Fibroblast of the conjunctiva (primary cell): ENCODE measurements at places on chromosomes 12 and 14.

DNA sequence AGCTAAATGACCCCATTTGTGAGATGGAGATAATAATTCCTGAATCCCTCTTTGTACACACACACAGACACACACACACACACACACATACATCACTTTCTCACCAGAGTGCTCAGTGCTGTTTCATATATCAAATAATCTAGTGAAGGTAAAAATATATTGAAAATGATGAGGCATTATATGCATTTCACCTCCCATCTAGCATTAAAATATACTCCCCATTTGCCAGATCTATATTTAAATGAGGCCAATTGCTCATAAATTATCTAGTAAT is 490.7 kb upstream of the FLRT2 start:
- DNase-seq, result no peak

GRCh38 chr12:121793440-121793837 is at the start of gene RHOF:
Gene RHOF (minus strand): TSS chr12:121793688. CDS start chr12:121793633, 55 bp downstream.
- no peak for DNase-seq

- no peak for DNase-seq
Measured at GRCh38 chr12:77160931-77161330, 95.6 kb upstream of the E2F7 start.

DNA sequence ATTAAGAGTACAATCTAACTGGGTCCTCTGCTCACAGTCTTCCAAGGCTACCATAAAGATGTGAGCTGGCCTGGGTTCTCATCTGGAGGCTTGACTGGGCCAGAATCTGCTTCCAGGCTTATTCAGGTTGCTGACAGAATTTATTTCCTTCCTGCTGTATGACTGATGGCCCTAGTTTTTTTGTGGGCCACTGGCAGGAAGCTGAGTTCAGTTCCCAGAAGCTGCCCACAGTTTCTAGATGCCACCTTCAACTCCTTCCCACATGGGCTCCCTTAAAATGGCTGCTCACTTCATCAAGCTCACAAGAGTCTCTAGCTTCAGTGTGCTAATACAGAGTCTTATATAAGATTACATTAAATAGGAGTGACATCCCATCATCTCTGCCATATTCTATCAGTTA is 121.7 kb upstream of the CAND1 start:
- DNase-seq, result no peak

DNA sequence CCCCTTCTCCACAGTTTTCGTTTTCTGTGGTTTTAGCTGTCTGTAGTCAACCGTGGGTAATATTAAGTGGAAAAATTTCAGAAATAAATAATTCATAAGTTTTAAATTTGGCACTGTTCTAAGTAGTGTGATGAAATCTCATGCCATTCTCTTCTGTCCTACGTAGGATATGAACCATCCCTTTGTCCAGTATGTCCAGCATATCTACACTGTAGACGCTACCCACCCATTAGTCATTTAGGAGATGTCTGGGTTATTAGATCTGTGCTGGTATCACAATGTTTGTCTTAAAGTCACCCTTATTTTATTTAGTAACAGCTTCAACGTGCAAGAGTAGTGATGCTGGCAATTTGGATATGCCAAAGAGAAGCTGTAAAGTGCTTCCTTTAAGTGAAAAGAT is 44.7 kb downstream of the ATF7IP start:
- no peak for DNase-seq

DNA sequence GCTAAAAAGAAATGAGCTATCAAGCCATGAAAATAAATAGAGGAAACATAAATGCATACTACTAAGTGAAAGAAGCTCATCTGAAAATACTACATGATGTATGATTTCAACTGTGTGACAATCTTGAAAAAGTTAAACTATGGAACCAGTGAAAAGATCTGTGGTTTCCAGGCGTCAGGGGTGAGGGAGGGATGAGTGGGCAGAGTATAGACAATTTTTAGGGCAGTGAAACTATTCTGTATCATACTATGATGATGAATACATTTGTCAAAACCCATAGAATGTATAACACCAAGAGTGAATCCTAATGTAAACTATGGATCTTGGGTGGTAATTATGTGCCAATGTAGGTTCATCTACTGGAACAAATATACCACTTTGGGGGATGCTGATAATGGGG is 21.3 kb downstream of the SPX start:
- DNase-seq, result no peak

GRCh38 chr12:51009056-51009440 is 17.1 kb downstream of the SLC11A2 start:
- no peak for DNase-seq

- DNase-seq, result no peak
Measured at GRCh38 chr14:22500954-22501726, 87.9 kb downstream of the DAD1 start.

DNA sequence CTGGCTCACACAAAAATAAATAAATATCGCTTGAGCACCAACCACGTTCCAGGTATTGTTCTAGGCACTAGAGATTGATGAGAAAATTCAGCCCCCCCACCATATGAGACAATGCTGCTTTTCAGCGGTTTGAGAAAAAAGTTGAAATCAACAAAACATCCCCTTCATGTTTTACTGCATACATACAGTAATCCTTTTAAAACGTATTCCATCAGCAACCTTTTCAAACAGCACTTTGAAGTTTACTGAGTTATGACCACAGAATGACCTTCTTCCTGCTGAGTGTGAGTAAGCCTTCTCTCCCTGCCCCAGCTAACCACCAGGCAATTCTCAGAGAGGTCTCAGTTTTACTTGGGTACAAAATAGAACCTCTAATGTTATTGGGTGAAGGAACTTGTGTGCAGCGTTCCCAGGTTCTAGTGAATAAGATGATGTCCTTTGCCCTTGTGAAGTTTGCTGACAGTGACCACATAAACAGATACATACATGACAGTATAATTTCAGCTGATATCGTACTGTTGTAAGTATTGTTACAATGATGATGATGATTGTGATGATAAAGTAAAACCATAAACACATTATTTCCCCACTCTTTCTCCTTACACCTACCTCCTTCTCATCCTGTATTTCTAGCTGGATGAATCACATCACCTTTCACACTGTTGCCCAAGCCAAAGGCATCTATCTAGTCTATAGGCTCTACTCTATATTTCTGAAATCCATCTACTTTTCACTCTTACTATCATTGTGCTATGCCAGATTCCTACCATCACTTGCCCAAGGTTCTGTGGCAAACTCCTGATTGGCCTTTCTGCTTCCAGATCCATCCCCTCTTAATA is 124.4 kb upstream of the KRR1 start:
- DNase-seq, result no peak
